ENCODE measurements at places on chromosomes 1 and 21. TPM values are rescaled to one million over a fixed set of nuclear protein-coding genes. Genes with fewer than 3 reads are reported as not detected.

GRCh38 chr1:161986328-161986727 lies 37.3 kb downstream of the OLFML2B start:
- DNase-seq, result no peak

- no peak for DNase-seq
Observed at GRCh38 chr1:101261623-101262022, 24.8 kb downstream of the S1PR1 start.

- peak; percentile 30 for DNase-seq
Observed at GRCh38 chr1:24903011-24903461, 27.0 kb downstream of the RUNX3 start.

DNA sequence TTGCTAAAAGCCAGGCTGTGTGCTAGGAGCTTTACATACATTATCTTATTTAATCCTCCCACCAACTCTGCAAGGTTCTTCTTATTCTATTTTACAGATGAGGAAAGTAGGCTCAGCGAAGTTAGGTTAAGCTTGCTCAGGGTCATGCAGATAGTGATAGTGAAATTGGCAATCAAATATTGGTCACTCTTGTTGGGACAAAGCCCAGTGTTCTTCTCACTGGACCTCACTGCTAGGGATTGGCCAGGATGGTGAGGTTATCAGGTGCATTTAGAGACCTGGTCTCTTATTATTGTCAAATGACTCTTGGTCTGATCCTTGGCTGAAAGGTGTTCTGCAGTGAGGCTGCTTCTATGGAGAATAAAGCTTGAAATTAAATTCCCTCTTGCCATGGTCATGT lies 145.1 kb downstream of the CNIH3 start:
- no peak for DNase-seq

GRCh38 chr21:34279883-34280282 lies 83.9 kb upstream of the KCNE2 start:
- DNase-seq, result no peak

DNA sequence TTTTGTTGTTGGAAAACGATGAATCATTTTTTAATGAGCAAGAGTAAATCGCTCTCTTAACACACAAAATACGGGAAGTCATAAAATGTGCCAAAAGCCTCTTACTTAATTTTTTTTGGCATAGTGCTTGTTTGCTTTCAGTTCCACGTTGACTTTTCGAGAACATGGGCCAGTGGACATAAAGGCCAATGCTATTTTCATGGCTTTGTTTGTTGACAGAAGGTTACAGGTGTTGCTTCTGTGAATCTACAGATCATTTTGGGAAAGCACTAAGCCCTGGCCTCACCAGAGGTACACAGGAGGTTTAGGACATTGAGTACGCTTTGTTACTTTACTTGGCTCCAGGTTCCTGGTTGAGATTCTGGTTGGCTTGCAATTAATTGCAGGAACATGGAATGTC lies 199.4 kb upstream of the HMCN1 start:
- no peak for DNase-seq

DNA sequence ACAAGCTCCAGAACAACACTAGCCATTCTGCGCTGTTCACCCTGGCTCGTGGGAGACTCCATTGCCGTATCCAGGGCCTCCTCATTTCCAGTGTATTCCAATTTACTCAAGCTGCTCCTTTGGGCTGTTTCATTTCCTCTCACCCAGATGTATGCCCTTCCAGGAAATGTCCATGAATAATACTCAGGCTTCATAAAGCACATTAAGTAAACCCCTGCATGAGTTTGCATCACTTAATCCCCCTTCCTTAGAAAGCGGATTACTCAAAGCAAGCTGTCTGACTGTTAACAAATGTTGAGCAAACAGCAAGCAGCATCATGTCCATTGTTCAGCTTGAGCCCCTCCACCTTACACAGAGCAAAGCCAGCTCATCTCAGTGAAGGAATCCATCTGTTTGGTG lies 403.6 kb upstream of the PBX1 start:
- DNase-seq, result no peak

GRCh38 chr1:224182057-224182865 lies 779 bp upstream of the DEGS1 start:
- DNase-seq, result no peak

DNA sequence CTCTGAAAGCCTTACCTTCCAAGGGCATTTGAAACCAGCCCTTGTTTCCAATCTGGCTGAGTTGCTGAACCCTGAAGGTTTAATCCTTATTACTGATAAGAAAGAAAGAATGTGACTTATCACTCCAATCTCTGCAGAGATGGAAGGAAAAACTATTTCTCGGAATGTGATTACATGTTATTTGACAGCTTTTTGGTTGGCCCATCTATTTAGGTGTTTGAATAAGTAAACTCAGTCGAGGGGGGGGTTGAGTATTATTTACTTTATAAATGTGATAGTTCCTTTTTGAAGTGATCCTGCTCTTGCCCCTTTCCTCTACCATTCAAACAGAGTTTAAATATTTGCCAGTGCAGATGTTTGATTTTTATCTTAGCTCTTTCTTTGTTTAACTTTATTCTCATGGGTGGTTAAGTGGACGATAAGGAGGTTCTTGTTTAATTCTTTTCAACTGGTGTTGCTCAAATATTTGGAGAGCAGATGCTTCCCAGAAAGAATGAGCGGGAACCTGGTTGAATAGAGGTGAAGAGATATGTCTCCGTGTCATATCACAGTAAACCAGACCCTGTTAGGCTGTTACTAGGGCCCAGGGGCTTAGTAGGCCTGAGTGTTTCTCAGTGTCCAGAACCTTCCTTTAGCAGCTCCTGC lies 126.1 kb downstream of the CACHD1 start:
- no peak for DNase-seq

DNA sequence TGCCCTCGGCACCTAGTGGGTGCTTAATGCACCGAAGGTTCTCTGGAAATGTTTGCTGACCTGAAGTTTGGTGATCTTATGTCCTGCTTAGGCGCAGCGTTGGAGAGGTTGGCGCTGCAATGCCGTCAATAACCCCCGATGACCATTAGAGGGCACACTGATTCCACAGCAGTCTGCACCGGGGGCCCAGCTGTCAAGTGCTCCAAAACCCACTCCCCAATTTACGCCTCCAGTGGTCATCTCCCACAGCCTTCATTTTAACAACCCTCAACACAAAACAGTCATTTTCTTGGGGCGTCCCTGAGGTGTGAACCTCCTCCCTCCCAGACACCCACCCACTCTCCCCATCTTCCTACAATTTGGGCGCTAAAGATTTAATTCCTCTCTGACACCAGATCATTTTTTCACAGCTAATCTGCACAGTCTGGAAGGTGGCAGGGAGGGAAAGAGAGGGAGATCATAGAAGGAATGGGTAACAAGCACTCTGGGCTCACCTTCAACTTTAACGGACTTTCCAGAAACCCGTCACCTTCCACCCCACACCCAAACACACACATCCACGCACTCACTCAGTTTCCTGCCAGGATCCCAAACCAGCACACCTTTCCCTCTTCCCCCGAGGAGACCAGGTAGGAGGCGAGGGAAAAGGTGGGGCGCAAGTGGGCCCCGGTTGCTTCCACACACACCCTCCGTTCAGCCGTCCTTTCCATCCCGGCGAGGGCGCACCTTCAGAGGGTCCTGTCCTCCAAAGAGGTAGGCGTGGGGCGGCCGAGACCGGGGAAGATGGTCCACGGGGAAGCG lies 570 bp upstream of the NPR1 start:
- peak; percentile 66 for DNase-seq

- no peak for DNase-seq
Observed at GRCh38 chr1:85438353-85438752, 26.6 kb downstream of the DDAH1 start.

DNA sequence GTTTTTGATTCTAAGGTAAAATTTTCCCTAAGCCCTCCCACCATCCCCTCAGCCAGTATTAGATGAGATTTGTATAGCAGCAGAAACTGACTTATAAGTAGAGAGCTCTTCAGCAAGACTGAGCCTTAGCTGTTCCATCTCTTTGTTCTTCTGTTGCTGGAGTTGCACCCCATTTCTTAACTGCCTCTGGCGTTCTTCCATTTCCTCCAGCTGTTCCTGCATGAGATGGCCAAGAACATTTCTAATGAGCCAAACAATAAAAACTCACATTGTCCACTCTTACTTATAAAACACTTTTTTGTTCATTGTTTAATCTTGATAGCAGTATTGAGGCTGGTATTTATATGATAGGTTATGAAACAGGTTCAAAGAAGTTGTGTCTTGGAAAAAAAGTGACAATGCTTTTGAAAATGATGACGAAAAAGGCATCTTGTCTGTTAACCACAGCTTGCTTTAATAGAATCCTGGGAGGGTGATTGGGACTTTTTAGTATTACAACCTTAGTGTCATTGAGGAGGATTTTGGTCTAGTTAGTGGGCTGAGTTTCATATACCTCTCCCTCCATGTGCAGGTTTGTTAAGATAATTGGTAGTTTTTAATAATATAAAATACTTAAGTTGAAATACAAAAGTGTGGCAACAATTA lies 18.3 kb downstream of the SYNC start:
- no peak for DNase-seq

- peak; percentile 20 for DNase-seq
Observed at GRCh38 chr1:248316796-248317195, 7.6 kb downstream of the OR2M7 start.

The JAM2 gene
- total RNA-seq, result 61.0 TPM

The OR2M3 gene
- not detected for total RNA-seq

The RNF11 gene
- total RNA-seq, result 116 TPM

The OR2T8 gene
- not detected for total RNA-seq

The NOS1AP gene
- 4.8 TPM for total RNA-seq

The IGSF9 gene
- total RNA-seq, result 0.30 TPM

The KRTAP12-2 gene
- total RNA-seq, result not detected
